ENCODE measurements at places on chromosomes 7 and 10.
A peak's percentile ranks its signal among the peaks of the same experiment; 100 is the strongest.

DNA sequence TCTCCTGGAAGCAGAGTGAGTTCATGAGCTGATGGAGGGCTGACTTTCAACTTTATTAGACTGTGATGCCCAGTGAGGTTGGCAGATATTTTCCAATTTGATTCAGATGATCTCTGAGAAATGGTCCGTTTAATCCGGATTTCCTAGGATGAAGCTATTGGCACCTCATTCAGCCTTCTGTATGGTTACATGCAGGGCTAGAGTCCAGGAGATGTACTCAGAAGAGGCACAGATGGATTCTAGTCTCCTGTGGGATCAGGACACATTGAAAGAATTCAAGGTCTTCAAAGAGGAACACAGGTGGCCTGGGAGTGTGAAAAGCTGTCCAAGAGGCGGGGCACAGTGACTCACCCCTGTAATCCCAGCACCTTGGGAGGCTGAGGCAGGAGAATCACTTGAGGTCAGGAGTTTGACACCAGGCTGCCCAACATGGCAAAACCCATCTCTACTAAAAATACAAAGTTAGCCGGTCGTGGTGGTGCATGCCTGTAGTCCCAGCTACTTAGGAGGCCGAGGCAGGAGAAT lies 23.0 kb upstream of the RHEB start:
- DNase-seq: no peak

DNA sequence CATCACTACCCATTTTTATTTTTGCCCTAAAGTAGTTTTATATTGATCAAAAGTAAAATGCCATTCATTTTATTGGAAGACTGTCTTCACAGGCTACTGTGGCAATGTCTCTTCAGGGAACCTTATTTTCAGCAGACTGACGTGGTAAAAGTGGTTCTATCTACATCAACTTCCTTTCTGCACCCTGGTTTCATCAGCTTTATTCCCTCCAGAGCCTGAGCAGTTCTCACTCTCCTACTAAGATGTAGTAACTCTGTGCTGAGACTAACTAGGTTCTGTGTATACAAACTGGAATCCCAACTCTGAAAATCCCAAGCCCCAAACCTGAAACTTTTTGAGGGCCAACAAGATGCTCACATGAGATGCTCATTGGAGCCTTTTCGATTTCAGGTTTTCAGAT lies 155.3 kb downstream of the SFMBT2 start:
- no peak for DNase-seq

GRCh38 chr7:108308903-108309302 lies 147.3 kb downstream of the NRCAM start:
- DNase-seq: no peak

- no peak for DNase-seq
Observed at GRCh38 chr10:126908225-126908624, 3.0 kb downstream of the DOCK1 start.

DNA sequence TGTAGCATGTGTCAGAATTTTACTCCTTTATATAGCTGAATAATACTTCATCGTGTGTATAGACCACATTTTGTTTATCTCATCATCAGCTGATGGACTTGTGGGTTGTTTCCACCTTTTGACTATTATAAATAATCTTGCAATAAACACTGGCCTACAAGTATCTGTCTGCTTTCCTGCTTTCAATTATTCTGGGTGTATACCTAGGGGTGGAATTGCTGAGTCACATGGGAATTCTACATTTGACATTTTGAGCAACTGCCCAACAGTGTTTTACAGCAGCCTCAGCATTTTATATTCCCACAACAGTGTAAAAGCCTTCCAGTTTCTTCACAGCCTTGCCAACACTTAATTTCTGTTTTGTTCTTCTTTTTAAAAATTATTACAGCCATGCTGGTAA lies 200.3 kb upstream of the PRSS1 start:
- no peak for DNase-seq

DNA sequence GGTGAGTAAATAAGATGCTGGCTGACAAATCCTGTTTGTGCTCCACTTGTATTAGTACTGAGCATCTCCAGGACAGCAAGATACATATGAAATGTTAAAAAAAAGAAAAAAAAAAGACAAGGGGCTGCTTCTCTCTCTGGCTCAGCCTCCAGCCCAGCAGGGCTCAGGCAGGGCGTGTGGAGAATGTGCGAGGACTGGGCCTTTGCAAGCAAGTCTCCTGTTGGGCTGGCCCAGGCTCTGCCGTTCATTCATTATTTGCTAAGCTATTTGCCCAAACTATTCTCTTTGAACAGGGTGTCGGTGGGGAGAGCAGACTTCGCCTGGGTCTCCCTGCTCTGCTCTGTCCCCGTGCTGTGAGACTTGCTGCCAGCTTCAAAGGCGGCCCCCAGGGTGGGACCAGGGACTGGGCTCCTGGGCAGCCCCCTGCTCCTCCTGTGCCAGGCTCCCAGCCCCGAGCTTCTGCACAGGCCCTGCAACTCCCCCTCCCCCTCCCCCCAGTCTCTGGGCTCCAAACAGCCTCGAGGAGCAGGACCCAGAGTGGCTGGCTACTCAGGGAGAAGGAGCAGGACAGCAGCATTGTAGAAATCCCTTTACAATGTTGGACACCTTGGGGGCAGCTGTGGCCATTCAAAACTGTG lies 25.6 kb upstream of the MGMT start:
- DNase-seq: no peak

- no peak for DNase-seq
Observed at GRCh38 chr7:115522174-115522573, 508.4 kb downstream of the TFEC start.

GRCh38 chr7:32489788-32490126 lies 423 bp downstream of the LSM5 start:
- no peak for DNase-seq

GRCh38 chr7:73735528-73735905 lies 3.1 kb downstream of the ABHD11 start:
- no peak for DNase-seq

DNA sequence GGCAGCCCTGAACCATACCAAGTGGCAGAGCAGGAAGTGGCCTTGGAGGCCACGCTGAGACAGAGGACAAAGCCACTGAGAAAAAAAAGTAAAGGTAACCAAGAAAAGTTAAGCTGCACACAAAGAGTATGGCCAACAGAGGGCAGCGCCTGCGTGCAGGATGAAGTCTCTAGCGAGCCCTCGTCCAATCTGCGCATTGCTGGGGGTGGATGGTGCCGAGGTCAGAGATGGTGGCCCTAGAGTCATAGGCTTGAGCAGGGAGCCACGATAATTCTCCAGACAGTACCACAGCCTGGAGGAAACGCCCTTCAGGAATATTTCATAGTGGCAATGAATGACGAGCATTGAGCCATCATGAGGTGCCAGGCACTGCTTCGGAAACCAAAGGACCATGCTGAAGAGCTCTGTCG lies 9.7 kb downstream of the ATP6V0E2 start:
- peak; percentile 78 for DNase-seq

GRCh38 chr7:48847917-48848316 lies 76.4 kb upstream of the CDC14C start:
- DNase-seq: no peak

DNA sequence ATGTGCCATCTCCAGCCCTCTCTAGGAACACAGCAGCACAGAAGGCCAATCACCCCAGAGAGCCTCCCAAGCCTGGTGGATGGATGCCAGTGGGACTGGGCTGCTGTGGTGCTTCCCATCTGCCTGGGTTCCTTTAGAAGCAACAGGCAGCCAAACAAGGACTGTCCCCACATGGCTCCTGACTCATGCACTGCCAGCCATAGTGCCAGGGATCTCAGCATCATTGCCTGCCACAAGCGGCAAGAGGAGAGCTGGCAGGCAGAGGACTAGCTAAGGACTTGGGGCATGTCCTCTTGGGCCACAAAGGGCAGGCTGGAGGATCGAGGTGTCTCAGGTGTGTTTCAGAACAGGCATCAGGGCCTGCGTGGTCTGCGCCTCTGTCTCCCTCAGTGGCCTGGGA lies 23.4 kb upstream of the FIGNL1 start:
- DNase-seq: no peak

- no peak for DNase-seq
Observed at GRCh38 chr7:10222976-10223375, 750.7 kb upstream of the PHF14 start.

- DNase-seq: peak; percentile 58
Observed at GRCh38 chr7:92880212-92881090, 44.1 kb upstream of the CDK6 start.

DNA sequence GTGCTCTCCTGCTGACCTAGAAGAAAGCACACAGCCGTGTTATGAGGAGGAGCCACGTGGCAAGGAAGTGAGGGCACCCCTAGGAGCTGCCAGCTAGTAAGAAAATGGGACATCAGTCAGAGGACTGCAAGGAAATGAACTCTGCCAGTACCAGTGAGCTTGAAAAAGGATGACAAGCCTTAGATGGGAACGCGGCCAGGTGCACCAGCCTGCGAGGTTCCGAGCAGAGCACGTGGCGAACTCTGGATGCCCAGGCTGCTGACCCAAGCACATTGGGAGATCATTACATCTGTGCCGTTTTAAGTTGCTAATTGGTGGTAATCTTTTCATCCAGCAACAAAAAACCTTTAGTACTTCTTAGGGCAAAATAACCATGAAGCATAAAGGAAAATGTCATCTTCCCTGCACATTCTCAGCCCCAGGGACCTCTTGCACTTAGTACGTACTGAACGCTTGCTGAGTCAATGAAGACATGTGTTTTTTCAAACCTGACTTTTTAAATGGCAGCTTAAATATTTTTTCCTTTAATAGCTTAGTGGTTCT lies 69.4 kb downstream of the AMZ1 start:
- peak; percentile 76 for DNase-seq

- DNase-seq: no peak
Observed at GRCh38 chr10:33257439-33258080, 76.9 kb downstream of the NRP1 start.

Data from ACHN (cell line).